ENCODE measurements at places on chromosomes 1 and 21. TPM values are rescaled to one million over a fixed set of nuclear protein-coding genes. Genes with fewer than 3 reads are reported as not detected.
A peak's percentile ranks its signal among the peaks of the same experiment; 100 is the strongest.

DNA sequence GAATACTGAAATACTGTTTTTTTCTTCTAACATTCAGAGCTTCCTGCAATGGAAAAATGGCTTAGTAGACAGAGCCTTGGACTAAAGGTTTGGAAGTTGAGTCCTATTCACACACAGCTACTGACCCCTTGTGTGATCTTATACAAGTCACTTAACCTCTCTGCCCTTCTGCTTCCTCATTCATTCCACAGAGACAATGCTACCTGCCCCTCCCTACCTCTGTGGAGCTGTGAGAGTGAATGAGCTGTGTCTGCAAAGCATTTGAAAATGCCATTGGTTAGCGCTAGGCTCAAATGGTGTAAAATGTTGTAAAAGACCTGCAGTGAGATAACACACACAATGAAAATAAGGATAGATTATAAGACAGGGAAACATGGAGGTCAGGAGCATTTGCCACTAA, 214.4 kb downstream of the BARHL2 start:
- DNase-seq, result no peak

DNA sequence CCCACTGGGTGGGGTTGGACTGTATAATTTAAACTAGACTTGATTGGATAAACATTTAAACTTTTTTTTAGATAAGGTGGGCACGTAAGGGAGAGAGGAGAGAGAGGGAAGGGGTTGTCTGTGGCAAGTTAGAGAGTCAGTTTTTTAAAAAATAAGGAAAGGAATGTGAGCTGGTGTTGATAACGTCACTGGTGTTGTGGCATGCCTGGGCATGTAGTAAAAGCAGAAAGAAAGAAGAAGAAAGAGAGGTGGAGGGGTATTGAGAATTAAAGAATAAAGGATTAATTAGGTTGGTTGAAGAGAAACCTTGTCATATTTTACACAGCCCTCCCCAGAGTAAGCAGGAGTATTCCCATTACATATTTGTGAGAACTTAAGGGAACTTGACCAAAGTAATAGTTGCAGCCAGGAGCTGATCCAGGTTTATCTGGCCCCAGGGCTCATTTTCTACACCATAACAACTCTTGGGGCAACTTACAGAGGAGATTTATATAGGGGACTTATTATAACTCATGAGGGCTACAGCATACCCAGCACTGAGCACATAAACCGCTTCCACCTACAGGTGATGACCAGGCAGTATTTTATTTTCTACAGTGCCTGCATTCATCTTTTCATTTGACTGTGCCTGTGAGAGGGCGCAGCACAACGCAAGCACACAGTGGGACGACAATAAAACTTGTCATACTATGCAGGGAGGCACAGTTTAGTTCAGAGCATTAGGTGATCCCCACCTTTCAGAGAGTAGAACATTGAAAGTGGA, 70.2 kb downstream of the CCDC30 start:
- DNase-seq, result no peak

- no peak for DNase-seq
These were observed 16.4 kb upstream of the F13B start for GRCh38 chr1:197083474-197083873.

GRCh38 chr1:10967090-10967489, 45.4 kb upstream of the TARDBP start:
- DNase-seq, result no peak

GRCh38 chr1:20380175-20380574, 89.5 kb downstream of the VWA5B1 start:
- DNase-seq, result no peak

DNA sequence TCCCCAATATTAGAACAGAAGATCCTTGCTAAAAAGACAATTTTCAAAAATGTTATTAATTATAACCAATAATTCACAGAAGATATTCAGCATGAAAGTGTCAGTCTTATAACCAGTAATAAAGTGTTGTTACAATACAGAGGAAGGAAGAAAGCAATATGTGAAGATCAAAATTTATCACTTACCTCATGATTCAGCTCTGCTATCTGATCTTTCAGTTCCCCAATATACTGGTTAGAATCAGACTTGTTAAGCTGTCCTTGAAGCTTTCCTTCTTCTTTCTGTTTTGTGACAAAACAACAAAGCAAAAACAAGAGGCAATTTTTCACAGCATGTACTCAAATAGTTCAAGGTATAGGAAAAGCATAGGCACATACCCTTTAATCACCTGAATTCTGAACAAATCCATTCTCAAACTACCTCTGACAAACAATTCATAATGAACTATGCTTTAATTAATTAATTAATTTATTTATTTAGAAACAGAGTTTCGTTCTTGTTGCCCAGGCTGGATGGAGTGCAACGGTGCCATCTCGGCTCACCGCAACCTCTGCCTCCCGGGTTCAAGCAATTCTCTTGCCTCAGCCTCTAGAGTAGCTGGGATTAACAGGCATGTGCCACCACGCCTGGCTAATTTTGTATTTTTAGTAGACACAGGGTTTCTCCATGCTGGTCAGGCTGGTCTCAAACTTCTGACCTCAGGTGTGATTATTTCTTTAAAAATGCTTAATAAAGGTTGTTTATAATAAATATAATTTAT, 76.9 kb upstream of the GFI1 start:
- DNase-seq, result no peak

GRCh38 chr1:192826791-192827546, 18.1 kb downstream of the RGS2 start:
- peak; percentile 66 for DNase-seq

GRCh38 chr1:84776639-84777038, 86.4 kb upstream of the SSX2IP start:
- DNase-seq, result peak; percentile 65

- DNase-seq, result no peak
These were observed 88.4 kb downstream of the VWA5B1 start for GRCh38 chr1:20379075-20379474.

DNA sequence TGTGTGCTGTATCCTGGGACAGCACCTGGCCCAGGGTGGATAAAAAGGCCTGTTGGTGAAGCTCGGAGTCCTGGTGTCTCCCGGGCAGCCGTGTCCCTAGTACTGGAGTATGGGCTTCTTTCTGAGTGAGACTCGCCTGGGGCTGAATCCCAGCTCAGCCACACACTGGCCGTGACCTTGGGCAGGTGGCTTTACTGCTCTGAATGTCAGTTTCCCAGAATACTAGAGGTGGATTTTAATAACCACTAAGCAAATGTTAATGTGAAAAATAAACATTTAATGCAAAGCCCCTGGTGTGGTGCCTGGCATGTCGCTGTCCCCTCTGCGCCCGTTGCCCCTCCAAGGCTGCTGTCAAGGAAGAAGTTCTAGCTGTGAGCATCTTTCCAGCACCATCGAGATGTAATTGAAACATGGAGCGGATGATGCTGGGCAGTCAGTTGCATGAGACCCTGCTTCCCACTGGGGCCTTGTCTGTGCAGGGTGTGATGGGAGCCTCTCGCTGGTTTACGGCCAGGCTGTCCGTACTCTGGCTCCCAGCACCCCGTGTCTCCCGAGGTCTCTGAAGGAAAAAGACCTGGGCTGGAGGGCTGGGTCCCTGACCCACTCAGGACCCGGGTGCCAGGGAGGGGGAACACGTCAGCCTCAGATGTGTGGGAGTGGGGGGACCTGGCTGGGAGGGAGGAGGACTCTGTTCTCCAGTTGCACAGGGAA, 527.8 kb downstream of the MATN1 start:
- DNase-seq, result no peak

DNA sequence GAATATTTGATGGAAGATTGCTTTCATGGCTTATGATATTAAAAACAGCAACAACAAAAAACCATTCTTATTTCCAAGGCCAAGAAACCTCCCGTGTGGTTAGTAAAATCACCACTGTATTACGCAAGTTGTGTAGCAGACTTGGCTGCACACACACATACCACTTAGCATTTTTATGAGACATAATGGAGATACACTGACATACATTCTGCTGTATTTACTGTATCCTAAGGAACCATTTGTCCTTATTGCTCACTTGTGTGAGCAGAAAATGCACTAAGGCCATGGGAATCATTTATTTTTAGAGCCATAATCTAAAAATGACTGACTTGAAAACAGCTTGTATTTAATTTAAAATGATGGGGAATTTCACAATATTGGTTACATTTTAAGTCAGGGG, 584 bp upstream of the C1orf141 start:
- DNase-seq, result peak; percentile 7

- DNase-seq, result no peak
These were observed 38.3 kb upstream of the TARBP1 start for GRCh38 chr1:234517110-234517802.

GRCh38 chr1:27773826-27774445, 917 bp downstream of the STX12 start:
- peak; percentile 14 for DNase-seq

DNA sequence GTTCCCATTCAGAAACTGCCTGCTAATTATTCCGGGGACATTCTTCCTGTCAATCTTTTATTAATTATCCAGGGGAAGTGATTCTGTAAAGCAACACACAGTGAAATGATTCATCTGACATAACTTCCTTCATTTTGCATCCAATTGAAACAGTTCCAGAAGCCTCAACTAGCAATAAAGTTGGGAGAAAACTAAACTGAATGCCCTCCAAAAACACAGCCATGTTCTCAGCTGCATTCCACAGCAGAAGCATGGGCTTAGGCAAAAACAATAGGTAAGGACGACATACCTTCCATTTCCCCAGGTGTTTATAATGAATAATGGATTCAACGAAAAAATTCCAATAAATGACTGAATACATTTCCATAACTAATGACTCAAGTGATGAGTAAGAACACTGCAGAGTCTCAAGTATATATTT, 36.9 kb upstream of the TARBP1 start:
- DNase-seq, result peak; percentile 80

GRCh38 chr1:160996178-160996577, 24.8 kb downstream of the F11R start:
- DNase-seq, result peak; percentile 77

- no peak for DNase-seq
These were observed 377.4 kb upstream of the RUNX1 start for GRCh38 chr21:35426469-35426868.

DNA sequence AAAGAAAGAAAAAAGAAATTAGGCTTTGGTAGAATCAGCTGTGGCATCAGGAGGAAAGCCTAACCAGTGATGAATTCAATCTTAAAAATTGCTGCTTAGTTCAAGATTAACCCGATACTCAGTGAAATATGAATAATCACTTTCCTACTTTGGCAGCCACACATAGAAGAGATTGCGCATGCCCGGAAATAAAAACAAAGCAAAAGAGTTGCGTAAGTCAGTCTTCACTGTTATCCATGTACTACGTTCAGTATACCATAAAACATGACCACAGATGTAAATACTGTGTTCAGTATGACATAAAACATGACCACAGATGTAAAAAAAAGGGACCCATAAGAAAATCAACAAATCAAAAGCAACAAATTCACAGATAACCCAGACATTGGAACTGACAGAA, 19.2 kb downstream of the CD1D start:
- DNase-seq, result peak; percentile 9

- DNase-seq, result no peak
These were observed 11.3 kb downstream of the MFAP2 start for GRCh38 chr1:16969057-16969611.

GRCh38 chr1:39091845-39092645, 65.9 kb downstream of the NDUFS5 start:
- DNase-seq, result peak; percentile 75

- no peak for DNase-seq
These were observed 145.2 kb upstream of the AJAP1 start for GRCh38 chr1:4509206-4509605.

- peak; percentile 19 for DNase-seq
These were observed 2.0 kb upstream of the RCSD1 start for GRCh38 chr1:167627865-167628641.

- no peak for DNase-seq
These were observed 361.7 kb upstream of the SGIP1 start for GRCh38 chr1:66172272-66172671.

DNA sequence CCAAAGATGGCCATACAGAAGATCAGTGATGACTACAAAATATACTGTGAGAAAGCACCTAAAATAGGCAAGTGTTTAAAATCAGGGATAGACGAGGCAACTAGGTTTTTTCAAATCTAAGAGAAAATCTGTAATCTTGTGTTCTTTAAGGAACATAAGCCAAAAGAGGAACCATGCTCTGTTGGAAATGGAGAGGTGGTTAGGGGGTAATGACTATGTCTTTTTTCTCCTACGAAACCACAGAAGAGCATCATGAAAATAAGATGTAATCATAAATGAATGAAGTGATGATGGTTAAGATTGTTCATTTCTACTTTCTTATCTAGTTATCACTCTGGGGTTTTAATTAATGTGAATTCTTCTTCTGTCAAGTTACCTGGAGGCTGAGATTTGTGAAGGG, 43.1 kb downstream of the RGSL1 start:
- no peak for DNase-seq

- no peak for DNase-seq
These were observed 146.9 kb downstream of the RHOU start for GRCh38 chr1:228882041-228882770.

DNA sequence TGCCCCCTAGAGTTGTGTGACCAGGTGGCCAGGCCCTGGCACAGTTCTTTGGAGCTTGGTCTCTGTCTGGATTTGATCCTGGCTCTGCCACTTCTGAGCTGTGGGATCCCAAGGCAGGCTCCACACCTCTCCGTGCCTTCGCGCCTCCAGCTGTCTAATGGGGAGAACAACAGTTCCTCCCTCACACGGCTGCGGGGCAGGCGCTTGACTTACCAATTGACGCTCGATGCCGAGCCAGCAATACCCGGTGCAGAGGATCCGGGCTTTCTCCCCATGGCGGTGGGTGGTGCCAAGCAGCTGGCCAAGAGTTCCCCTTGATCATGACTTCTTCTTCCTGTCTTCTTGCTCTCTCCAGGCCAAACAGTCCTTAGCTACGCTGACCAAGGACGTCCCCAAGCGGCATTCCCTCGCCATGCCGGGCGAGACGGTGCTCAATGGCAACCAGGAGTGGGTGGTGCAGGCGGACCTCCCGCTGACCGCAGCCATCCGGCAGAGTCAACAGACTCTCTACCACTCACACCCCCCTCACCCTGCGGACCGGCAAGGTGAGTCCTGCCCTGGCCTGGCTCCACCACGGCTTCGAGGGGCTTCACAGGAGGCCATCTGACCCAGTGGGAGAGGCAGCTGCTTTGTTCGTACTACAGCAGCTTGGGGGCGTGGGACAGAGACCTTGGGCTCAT, 97.7 kb upstream of the TMEM51 start:
- DNase-seq, result no peak

Gene APOBEC4
- total RNA-seq, result not detected

Gene ALG6
- total RNA-seq, result 15.3 TPM

Gene LRP8
- total RNA-seq, result 39.2 TPM

Gene SPATA45
- total RNA-seq, result not detected

Gene ESRRG
- under 0.01 TPM for total RNA-seq

Gene ZBTB8B
- total RNA-seq, result under 0.01 TPM

Gene C1orf94
- 0.68 TPM for total RNA-seq

Gene SHE
- total RNA-seq, result not detected

Gene FOXD2
- 0.48 TPM for total RNA-seq

Gene CD1E
- not detected for total RNA-seq

Gene ERICH3
- total RNA-seq, result 0.72 TPM

Gene NPPB
- not detected for total RNA-seq

Gene C1orf53
- total RNA-seq, result 2.6 TPM
